ENCODE measurements at places on chromosomes 11 and 22.

DNA sequence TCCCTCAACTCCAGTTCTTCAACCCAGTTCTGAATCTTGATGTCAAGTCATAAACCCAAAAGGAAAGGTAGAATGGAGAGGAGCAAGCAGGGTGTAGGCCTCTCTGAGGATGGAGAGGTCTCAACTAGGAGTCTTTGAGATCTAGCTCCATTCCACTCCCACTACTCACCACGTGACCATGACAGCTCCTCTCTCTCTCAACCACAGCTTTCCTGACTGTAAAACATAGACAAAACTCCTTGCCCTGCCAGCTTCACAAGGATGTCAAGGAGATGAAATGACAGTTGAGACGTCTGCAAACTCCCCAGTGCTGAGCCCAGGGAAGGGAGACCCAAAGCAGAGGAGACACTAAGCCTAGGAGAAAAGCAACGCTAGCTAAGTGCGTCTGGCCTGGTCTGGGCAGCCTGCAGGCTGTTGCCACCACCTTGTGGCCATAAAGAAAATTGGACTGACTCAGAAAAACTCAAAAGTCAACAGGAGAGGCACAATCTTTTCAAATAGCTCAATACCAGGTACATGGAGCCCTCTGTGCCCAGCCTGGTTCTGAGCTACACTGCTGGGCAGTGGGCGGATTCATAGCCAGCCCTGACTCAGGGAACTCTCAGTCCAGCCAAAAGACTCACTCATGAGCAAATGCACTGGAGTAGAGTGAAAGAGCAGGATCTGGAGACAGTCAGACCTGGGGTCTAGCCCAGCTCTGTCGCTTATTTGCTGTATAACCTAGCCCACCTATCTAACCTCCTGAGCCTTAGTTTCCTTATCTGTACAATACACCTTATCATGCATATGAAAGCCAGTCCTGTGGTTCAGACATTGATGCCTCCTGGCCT lies 3.4 kb downstream of the CLPB start:
- DNase-seq, result no peak

GRCh38 chr22:46602025-46602424 lies 18.2 kb upstream of the GRAMD4 start:
- no peak for DNase-seq

GRCh38 chr22:35894937-35895708 lies 133.5 kb downstream of the RBFOX2 start:
- DNase-seq, result no peak

DNA sequence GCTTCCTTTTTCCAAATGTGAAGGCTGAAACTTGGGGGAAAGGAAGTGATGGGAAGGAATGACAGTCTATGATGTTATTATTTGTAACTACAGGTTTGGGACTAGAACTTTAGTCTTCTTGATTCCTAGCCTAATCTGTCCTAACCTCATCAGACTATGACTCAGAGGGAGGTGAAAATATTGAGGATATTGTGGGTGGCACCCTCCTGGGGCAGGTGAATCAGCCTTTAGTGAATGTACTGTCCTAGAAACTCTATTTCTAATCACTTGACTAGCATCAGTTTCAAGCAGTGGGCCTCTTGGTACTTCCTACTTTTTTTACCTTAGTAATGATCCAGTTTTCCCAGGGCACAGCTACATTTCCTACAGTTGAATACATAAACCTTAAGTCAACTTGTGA lies 829.0 kb upstream of the API5 start:
- no peak for DNase-seq

- DNase-seq, result no peak
Observed at GRCh38 chr11:100705447-100705846, 18.4 kb downstream of the ARHGAP42 start.

- no peak for DNase-seq
Observed at GRCh38 chr11:74138021-74138420, 32.8 kb downstream of the C2CD3 start.

DNA sequence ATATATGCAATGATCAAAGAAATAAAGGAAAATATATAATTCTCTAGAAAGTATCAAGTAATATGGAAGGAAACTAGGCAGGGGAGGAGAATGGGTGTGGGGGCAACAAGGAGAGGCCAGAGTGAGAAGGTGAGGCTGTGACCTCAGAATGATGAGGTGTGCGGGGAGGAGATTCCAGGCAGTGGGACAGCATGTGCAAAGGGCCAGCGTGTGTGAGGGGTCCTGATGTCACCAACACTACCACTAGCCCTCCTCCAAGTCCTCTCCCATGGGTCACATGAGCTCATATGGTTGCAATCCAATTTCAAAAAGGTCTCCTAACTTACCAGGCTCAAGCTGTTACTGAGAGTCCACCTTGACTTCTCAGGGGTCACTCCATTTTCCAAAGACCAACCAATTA lies 463.9 kb downstream of the MN1 start:
- DNase-seq, result no peak

DNA sequence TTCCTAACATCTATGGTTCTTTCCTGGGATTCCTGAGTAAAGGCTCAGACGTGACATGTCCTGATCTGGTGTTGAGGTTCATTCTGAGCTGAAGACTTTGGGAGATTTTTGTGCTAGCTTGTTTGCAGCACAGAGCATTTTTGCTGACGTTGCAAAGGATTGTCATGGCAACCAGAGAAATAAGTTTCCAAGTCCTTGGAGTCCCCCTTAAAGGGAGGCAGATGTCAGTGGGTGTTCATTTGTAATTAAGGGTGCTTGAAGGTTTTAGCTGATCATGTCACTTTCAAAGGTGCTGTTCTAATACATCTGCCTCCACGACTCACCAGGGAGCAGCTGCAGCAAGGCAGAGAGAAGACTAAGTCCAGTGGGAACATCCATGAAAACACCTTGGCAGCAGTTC lies 5.4 kb upstream of the SYN3 start:
- no peak for DNase-seq

DNA sequence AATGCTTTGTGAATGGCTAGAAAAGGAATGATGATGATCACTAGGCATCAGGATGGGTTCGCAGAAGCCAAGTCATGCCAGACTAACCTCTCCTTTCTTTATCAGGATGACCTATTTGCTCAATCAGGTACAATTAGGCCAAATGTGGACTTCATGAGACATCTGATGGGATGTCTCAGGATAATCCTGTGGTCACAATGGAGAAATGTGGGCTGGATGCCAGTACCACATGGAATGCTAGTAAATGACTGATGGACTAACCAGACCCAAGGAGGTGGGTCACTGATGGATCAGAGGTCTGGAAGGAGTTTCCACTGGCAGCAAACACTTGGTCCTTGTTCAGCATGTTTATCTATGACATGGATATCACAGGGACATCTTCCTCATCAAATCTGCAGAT lies 94.8 kb upstream of the PHOX2A start:
- no peak for DNase-seq

DNA sequence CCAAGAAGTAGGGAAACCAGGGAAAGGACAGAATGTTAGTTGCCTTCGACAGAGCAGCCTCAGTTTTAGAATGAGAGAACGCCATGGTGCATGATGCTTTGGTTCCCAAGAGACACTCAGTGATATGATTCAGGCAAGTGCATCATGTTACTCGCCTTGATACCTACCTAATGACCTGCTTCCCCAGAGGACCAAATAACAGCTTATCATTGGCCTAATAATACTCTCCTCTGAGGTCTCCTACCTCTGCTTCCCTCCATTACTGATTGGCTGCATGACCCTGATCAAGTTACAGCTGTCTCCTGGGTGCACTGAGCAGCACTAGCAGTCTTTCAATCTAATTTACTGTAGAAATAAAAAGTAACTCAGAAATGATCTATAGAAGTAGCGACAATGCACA lies 979.7 kb upstream of the FAT3 start:
- no peak for DNase-seq

- no peak for DNase-seq
Observed at GRCh38 chr22:37894939-37895670, 11.0 kb upstream of the MICALL1 start.

DNA sequence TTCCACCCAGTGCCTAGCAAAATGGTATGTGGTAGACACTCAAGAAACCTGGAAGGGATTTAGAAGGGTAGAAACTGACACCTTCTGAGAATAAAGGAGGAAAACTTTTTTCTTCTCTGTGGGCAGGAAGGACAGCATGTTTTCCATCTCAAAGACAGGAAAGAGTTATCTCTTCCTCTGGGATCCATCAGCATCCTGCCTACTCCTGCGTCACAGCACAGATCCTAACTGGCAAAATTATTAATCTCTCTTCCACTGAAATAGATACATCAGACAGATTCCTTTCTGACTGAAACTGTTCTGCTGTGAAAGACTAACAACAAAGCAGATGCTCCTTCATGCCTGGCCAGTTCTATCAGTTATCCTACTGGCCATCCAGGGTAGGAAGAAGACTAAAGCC lies 147.2 kb downstream of the SPON1 start:
- no peak for DNase-seq

GRCh38 chr11:57815877-57816276 lies 54.3 kb downstream of the CTNND1 start:
- no peak for DNase-seq

DNA sequence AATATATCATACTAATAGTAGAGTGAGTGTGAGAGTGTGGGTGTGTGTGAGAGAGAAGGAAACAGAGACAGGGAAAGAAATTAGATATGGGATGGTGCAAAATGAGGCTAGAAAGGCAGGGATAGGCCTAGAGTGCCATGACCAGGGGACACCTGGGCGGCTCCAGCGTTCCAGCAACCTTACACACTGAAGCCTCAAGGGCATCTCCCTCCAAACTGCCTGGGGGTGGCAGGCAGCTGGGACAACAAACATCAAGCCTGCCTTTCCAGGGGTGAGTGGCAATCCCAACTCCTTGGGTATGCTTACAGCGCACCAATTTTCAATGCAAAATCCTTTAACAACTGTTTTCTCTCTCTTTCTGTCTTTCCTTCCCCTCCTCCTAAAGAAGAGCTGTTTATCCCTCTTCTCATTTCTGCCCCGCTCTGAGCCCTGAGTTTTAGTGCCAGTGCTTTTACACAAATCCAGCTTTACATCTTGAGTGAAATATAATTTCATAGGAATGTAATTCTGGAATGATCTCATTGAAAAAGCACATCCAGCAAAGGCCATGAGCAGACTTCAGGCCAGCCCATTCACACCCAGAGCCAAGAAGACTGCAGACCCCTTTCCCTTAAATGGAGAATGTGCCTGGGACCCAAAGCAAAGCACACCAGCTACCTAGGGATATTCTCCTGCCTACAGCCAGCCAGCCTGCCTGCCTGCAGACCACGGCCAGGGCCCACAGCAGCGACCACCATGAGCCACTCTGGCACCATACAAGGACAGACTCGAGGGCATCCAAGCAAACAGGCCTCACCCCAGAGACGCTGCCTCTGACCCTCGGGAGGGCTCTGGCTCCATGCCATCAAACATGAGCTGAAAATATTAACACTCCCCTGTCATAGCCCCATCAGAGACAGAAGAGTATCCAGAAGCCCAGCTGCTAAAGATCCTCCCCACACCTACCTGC lies 90.3 kb downstream of the RPL27A start:
- DNase-seq, result no peak

- DNase-seq, result no peak
Observed at GRCh38 chr11:69216647-69217051, 60.9 kb downstream of the SMIM38 start.

GRCh38 chr11:20112291-20113148 lies 47.8 kb downstream of the DBX1 start:
- DNase-seq, result no peak

GRCh38 chr11:22703040-22703439 lies 36.6 kb downstream of the GAS2 start:
- no peak for DNase-seq

- DNase-seq, result no peak
Observed at GRCh38 chr11:66864172-66864901, 7.5 kb downstream of the LRFN4 start.

DNA sequence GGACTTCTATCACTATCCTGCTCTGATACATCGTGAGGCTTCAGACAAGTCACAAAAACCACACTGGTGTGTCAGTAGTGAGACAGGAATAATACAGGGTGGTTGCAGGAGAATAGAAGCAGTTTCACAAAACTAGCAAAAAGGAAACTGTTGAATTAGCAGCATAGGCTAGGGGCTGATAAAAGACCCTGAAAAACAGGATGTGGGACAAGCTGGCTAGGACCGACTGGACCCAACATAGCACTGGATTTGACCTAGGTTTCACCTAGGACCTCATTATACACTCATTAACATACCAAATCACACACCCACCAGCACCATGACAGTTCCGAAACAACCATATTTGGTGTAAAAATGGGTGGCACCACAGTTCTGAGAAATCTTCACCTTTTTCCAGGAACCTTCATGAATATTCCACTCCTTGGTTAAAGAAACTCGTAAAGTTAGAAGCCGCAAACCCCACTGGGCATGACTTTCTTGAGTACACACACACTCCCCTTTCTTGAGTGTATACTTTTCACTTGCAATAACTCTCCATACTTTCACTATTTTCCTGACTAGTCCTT lies 76.2 kb downstream of the SLC1A2 start:
- DNase-seq, result no peak

- no peak for DNase-seq
Observed at GRCh38 chr22:45922661-45923060, 54.3 kb downstream of the WNT7B start.

DNA sequence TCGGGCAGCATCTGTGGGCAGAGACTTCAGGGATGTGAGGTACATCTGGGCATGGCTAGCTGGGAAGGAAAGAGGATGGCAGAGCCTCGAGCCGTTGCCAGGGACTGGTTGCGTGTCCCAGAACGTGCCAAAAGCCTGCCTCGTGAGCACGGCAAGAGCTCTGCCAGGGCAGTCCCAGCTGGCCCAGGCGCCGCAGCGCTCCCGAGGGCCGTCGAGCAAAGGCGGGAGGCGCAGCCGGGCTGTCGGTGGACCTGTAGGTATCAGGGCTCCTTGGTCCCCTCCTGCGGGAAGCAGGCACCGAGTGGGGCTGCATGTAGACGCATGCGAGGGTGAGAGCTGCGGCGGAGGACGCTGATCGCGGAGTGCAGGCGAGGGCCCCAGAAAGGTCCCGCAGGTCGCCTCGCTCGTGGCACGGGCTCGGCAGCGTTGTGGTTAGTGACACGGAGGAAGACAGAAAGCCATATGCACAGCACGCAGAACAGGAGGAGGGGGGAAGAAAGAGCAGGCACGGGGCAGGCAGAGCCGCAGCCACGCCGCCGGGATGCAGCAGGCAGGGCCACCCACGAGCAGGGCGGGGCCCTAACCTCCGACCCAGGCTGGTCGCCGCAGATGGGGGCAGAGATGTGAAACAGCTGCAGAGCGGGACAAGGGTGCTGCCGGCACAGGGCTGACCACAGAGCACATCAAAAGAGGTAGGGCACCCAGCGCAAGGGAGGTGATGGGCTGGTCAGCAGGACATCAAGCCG lies 18.0 kb downstream of the LSP1 start:
- DNase-seq, result no peak

DNA sequence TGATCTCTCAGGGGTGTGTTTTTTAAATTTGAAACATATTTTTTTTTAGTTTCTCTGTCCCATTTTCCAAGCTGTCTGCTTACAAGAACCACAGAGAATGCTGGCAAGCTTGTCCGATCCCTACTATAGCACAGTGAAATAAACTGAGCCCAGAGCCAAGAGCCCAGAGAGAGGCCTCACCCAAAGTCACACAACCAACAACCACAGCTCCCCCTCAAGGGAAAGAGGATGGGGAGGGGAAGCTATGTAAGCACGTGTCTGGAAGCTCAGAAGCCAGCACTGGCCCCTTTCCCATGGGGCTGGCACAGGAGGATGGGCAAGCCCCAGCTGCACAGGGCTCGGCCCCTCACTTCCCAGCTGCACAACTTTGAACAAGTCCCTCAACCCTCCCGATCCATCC lies 3.2 kb upstream of the SART1 start:
- DNase-seq, result no peak
